Nephron progenitor cell (in vitro differentiated cells): ENCODE measurements at places on chromosomes 1 and 21.

- peak; percentile 76 for DNase-seq
Observed at GRCh38 chr1:85464497-85465098, 361 bp downstream of the DDAH1 start.

DNA sequence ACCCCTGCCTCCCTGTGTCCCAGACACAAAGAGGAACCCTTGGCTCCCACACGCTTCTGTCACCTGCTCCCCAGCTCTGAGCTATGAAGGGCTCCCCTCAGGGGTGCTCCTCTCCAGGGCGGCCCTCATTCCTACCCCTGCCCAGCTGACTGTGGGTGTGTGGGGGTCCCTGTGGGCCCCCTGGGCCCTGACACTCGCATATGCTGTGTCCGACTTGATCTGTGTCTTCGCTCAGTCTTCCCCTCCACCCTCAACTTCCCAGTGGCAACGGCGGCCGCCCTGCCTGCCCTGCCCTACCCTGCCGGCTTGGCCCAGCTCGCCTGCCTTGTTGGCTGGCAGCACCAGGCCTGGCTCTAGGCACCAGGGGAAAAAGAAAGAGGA, 1.2 kb downstream of the KCNQ4 start:
- no peak for DNase-seq

- DNase-seq: no peak
Observed at GRCh38 chr1:244370060-244370637, 81.6 kb downstream of the ADSS2 start.

DNA sequence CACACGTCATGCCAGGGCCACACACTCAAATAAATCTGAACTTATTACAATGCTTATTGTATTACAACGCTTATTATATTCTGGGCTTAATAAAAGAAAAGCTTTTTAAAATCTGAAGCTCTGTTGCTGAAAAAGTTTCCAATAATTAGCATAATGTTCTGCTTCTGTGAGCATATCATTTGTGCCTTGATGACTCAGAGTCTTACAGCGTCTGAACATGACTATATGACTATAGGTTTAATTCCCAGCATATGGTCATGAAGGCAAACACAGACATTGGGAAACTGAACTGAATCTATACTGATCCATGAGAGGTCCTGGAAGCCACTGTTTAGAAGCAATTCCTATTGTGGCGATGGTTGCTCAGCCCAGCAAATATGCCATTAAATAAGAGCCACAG, 66.3 kb downstream of the SIM2 start:
- DNase-seq: no peak

DNA sequence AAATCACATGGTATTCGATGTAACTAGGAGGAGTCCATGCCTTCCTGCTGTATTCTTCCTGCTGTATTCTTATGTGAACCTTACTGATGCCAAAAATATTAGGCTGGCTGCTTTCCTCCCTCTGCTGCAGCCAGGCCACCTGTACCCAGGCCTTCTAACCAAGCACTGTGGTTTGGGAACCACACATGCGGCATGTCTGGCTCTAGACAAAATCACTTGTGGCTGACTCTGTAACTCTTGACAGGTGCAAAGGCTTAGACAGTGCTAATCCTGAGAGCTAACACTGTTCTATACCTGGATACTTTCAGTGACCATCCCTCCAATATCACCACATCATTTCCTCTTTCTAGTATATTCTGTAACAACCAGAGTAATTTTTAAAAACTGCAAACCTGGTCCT, 67.7 kb downstream of the PCP4 start:
- DNase-seq: no peak

GRCh38 chr1:119721896-119722295, 10.2 kb downstream of the PHGDH start:
- no peak for DNase-seq

- peak; percentile 82 for DNase-seq
Observed at GRCh38 chr1:1239614-1240347, 6.7 kb downstream of the C1QTNF12 start.

DNA sequence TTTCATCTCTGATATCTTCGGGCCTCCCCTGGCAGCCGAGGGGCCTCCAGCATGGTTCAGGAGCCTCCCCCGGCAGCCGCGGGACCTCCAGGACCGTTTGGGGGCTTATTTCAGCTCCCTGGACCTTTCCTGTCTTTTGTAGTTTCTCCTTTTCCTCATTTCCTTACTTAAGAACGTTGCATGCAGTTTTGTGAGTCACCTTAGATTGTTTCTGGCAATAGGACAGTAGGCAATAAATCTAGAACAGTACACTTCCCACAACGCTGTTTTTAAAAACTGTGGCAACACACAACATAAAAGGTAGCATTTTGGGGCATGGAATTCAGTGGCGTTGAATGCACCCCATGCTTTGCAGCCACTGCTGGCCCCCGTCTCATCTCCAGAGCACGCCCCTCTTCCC, 24.4 kb downstream of the FAAP20 start:
- no peak for DNase-seq

- DNase-seq: no peak
Observed at GRCh38 chr1:197598935-197599334, 176.3 kb downstream of the DENND1B start.

DNA sequence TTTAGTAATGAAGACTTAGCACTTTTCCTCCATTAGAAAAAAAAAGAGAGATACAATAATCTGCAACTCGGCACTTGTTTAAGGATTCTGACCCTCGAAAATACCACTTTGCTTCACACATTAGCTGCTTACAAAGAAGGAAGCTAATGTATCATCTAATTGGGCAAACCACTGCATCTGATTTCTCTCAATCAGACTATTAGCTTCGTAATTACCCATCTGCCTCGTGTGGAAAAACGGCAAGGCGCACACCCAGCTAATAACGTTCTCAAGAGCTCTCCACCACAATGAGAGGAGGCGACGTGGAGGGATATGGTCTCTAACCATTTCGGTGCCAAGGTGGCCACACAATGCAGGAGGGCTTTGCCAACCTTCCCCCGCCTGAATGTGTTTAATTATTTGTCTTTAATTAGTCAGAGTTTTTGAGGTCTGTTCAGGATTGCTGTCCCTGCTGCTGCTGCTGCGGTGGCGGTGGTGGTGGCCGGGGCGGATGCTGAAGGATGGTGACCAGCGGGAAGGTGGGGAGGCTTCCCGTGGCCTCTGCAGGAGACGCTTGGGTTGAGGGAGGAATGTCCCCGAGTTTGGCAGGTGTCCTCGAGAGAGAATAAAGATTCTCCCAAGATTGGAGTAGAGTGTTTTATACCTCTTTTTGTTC, 374.5 kb downstream of the RPS6KC1 start:
- DNase-seq: no peak

DNA sequence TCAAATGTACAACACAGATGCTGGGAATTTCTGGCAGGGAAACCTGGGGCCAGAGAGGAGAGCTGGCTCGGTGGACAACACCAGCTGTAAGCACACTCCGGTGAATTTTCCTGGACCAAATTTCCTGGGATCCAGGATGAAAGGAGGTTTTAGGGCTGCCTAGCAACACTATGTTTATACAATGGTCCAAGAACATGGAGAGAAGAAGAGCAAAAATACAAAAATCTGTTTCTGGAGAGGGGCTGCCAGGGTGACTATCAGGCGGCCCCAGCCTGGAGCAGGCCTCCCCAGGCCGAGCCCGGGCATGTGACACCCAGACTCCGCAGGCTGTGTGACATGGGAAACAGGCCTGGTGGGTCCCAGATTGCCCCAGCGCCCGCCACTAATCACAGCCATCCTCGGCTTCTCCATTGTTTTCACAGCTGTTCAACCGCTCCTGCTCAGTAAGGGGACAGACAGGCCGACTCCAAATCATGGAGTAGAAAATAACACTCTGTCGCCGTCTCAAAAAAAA, 336.0 kb upstream of the NFIA start:
- peak; percentile 17 for DNase-seq

DNA sequence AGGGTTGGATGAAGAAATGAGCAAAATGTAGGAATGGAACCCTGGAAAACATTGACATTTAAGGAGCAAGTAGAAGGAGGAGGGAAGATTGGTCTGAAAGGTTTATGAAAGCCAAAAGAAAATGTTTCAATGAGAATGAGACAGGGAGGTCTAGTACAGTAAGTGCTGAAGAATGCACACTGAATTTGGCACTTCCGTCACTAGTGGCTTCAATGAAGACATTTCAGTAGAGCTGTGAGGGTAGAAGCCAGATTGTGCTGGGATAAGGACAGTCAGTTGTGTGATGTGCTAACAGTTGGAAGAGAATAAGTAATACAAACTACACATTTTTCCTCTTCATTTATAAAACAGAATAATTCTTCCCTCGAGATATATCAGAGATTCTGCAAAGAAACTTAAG, 17.1 kb downstream of the THEM4 start:
- no peak for DNase-seq

- no peak for DNase-seq
Observed at GRCh38 chr1:20426371-20426770, 59.6 kb downstream of the CAMK2N1 start.

DNA sequence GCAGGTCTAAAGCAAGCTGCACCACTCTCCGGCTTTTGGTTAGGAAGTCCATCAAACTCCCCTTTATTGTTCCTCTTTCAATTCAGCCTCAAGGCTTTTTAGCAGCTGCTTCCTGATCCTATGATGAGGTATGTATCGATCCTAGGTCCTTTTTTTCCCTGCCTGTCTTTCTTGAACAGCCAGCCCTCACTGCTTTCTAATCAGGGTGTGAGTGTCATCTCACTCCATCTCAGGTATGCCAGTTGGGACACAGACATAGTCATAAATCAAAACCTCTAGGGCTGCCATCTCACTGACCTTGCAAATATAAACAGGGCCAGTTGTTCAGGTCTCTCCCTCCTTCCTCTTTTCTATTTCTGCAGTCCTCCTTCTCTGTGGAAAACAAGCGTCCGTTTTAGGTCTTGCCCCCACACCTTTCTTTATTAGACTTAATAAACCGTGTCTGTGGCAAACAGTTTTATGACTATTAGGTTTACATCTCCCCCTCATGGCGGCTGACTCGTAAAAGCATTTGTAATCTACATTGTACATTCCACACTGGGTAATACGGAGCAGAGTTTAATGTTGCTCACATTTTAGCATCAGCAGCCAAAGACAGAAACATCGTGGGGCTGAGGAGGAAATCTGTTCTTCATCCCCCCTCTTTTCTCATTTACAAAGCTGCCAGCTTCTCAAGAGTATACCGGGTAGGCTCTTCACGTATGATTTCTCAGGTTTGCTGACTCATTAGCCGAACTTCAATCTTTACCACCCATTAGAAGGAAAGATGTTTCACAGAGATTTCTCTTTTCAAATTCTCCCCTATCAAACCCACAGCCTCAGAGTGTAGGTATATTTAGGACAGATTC, 11.6 kb downstream of the STYXL2 start:
- DNase-seq: no peak

DNA sequence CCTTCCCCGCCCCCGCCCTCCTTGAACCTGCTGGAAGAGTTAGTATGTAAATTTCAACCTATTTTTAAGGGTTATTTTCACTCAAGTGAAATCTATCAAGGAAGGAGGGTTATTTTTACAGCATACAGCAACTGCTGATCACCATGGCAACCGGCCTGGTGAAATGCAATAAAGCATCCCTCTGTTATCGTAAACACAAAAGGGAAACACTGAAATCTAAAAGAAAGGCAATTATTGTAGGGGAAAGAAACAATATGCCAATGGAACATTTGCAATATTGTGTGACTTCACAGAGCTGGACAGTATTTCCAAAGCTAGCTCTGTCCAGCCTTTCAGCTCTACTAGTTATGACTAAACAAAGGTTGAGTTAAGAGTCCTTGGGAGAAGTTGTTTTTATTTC, 588.3 kb upstream of the PBX1 start:
- peak; percentile 3 for DNase-seq

DNA sequence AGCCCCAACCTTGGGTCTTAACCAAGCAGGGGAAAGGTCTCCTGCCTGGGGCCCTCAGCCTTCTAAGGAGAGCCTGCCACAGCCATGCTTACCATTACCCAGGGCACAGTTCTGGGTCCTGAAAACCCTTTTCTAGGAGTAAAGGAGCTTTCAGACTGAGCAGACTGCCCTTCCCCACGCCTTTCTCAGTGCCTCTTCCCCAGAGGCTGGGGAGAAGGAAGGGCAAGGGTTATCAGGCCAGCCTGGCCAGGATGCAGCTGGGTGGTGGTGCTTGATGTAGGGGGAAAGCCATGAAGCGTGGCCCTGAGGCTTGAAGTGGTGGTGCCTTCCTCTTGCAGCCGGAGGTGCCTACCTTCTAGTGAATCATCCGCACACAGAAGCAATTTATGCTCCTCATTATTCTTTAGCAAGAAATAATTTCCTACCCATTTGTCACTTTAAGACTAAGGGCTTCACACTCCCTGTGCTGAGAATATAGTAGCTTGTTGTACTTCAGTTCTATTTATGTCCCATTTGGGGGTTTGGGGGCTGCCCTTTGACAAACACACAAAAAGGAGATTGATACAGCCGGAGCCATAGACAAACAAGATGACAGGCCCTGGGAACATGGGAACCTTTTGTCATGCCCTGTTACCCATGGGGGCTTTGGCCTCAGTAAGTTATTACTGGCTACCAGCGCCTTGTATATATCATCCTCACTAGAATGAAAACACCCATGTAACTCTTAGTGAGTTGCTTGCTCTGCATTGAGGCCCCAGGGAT, 40.7 kb downstream of the MAN1C1 start:
- peak; percentile 40 for DNase-seq

GRCh38 chr1:25011275-25011674, 81.2 kb upstream of the RUNX3 start:
- DNase-seq: no peak

- no peak for DNase-seq
Observed at GRCh38 chr1:242761556-242761955, 237.1 kb upstream of the PLD5 start.

- DNase-seq: no peak
Observed at GRCh38 chr1:23543707-23544443, 12.8 kb upstream of the E2F2 start.

DNA sequence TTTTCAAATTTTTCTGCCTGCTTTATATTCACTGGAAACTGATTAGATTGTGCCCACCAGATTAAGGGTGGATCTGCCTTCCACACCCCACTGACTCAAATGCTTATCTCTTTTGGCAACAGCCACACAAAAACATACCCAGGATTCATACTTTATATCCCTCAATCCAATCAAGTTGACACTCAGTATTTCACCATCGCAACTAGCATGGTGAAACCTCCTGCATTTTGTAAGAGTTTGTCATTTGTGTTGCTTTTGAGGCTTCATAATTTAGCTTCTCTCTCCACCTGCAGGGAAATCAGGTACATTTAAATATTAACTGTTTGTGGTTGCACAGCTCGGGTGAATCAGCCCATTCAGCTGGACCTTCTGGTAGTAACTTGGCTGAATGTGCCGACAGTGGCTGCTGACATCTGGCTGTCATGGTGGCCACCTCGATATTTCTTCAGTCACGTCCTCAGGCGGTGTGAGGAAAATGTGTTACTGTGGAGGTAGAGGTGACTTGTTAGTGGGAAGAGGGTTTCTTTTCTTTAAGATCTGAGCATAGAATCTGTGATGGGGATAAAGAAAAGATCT, 224.0 kb downstream of the PTBP2 start:
- no peak for DNase-seq

GRCh38 chr1:111275079-111275478, 15.6 kb upstream of the CHIA start:
- no peak for DNase-seq

- DNase-seq: no peak
Observed at GRCh38 chr1:93694039-93694438, 12.4 kb upstream of the BCAR3 start.
